Nucleus accumbens (tissue), 56 donors: ENCODE measurements at places on chromosomes 1 and 21.
A peak's percentile ranks its signal among the peaks of the same experiment; 100 is the strongest.

DNA sequence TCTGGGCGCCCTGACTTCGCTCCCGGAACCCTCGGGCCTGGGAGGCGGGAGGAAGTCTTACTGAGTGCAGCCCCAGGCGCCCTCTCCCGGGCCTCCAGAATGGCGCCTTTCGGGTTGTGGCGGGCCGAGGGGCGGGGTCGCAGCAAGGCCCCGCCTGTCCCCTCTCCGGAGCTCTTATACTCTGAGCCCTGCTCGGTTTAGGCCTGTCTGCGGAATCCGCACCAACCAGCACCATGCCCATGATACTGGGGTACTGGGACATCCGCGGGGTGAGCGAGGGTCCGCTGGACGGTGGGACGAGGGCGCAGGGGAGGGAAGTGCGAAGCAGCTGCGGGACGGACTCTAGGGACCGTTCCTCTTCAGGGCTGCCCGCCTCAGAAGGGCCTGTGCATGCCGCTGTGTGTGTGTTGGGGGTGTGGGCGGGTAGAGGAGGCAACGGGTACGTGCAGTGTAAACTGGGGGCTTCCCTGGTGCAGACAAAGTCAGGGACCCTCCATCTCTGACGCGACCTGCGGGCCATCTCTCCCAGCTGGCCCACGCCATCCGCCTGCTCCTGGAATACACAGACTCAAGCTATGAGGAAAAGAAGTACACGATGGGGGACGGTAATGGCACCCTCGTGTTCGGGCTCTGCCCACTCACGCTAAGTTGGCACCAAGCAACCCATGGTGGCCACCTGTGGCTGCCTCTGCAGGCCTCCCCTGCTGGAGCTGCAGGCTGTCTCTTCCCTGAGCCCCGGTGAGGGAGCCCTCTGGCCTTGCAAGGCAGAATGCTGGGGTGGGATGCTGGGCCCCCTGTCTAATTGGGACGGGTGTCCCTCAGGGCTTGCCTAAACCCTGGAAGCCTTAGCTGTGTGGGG lies at the start of gene GSTM1:
GSTM1 (plus strand) TSS at position 177 of the 859 bp plus-strand sequence; CDS start at position 234, 57 bp downstream.
- no peak for DNase-seq

GRCh38 chr1:159201642-159202041 lies 3.0 kb upstream of the ACKR1 start:
- no peak for DNase-seq

DNA sequence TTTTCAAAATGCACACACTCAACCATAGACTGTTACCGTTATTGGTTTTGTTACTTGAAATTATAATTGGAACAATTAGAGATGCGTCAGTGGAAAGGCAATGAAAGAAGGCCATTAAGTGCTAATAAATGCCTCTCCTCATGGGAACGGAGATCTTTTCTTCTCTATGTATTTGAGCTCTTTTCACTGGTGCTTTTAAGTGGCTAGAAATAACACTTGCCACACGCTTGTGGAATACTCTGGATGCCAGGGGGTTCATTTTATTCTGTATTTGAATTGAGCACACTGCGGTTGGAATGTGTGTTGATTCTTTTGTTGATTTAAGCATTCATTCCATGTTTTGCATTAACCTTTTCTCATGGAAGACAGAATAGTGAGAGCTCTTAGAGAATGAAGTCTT lies 68.4 kb downstream of the DNM3 start:
- DNase-seq: no peak

- no peak for DNase-seq
These were observed 1.1 kb downstream of the PBX1 start for GRCh38 chr1:164560121-164560541.

DNA sequence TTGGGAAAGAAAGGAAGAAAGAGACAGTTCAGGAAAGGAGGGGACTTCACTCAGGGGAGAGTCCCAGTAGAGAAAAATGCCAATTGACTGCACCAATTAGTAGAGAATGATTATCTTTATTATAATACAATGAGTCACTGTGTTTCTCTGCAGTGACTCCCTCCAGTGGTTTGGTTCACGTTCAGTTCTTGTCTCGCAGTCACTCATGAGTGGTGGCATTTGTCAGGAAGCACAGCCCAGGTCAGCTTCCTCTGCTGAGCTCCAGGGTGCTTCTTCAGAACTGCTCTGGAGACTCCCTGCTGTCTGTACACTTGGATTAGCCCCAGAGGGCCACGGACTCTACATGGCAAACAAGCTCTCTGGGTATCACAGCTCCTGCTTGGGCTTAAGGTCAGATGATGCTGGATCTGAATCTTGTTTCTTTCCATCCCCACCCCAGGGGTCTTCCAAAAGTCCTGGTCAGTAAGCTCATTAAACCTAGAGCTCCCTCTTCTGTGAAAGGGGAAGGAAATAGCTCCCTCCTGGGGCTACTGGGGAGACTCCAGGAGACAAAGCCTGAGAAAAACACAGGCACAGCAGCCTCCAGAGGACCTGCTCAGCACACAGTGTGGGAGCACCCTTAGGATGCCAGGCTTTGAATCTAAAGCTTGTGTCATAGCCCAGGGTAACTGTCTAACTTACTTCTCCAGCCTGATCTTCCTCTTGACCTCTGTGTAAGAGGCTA lies 619.0 kb downstream of the AJAP1 start:
- no peak for DNase-seq

DNA sequence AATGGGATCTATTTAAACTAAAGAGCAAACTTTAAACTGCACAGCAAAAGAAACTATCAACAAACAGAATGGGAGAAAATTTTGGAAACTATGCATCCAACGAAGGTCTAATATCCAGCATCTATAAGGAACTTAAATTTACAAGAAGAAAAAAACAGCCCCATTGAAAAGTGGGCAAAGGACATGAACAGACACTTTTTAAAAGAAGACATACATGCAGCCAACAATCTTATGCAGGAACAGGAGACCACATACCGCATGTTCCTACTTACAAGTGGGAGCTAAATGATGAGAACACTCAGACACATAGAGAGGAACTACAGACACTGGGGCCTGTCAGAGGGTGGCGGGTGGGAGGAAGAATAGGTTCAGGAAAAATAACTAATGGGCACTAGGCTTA lies 149.6 kb downstream of the RPS6KC1 start:
- no peak for DNase-seq

GRCh38 chr1:26349188-26349876 lies 4.6 kb downstream of the CRYBG2 start:
- DNase-seq: no peak

- DNase-seq: no peak
These were observed 49.6 kb downstream of the SLC9C2 start for GRCh38 chr1:173553312-173553711.

GRCh38 chr1:230917284-230918135 lies 49.2 kb upstream of the C1orf198 start:
- peak; percentile 38 for DNase-seq

- no peak for DNase-seq
These were observed 6.4 kb downstream of the XCL1 start for GRCh38 chr1:168582688-168583336.

DNA sequence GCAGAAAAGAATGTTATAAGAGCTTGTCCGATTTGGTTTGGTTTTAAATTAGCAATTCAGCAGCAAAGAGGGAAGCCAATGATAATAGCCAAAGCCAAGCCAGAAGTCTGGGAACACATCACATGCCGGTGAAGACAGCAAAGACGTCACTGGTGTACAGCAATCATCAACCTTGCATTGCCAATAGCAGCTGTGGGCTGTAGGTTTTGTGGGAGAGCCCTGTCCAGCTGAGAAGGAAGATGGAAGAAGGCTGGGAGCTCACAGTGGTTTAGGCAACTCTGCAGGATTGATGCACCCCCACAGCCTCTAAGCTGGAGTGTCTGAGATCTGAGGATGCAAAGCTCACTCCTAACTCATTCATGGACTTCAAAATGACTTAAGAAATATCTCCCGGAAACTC lies 338.7 kb downstream of the SIPA1L2 start:
- DNase-seq: no peak

GRCh38 chr21:36155603-36156338 lies 853 bp upstream of the DOP1B start:
- no peak for DNase-seq

GRCh38 chr1:84855168-84855567 lies 37.8 kb downstream of the LPAR3 start:
- DNase-seq: no peak

GRCh38 chr1:156389311-156389710 lies 20.3 kb downstream of the RHBG start:
- DNase-seq: peak; percentile 29

DNA sequence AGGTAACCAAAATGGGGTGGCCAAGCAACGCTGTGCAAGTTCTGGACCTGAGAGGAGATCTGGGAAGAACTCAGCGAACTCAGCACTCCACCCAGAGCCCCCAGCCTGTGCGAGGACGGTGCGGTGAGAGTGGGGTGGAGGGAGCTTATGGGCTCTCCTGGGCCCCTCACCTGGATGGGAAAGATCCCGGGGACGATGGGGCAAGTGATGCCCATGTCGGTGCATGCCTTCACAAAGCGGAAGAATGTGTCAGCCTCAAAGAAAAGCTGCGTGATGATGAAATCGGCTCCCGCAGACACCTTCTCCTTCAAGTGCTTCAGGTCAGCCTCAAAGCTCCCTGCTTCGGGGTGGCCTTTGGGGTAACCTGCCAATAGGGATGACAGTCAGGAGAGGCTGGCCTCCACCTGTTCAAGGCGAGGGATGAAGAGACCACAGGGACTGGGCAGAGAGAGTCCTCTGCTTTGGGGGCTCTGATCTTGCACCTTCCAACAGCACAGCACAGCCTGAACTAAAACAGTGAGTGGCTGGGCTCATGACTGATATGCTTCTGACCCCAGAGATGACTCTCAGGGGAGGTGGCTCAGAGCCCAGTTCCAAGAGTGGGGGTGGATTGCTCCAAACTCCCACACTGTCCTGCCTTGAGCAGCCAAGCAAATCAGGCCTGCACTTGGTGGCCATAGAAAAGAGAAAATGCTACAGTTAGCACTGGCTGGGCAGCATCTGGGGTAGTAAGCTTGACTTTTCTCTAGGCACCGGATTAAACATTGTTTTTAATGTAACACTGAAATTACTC lies 9.5 kb downstream of the MTHFR start:
- no peak for DNase-seq

- DNase-seq: no peak
These were observed 14.5 kb upstream of the MAP3K7CL start for GRCh38 chr21:29115899-29116298.

GRCh38 chr1:56836359-56836758 lies 17.2 kb upstream of the FYB2 start:
- no peak for DNase-seq

- DNase-seq: no peak
These were observed 90.0 kb downstream of the OBSCN start for GRCh38 chr1:228297822-228298221.

DNA sequence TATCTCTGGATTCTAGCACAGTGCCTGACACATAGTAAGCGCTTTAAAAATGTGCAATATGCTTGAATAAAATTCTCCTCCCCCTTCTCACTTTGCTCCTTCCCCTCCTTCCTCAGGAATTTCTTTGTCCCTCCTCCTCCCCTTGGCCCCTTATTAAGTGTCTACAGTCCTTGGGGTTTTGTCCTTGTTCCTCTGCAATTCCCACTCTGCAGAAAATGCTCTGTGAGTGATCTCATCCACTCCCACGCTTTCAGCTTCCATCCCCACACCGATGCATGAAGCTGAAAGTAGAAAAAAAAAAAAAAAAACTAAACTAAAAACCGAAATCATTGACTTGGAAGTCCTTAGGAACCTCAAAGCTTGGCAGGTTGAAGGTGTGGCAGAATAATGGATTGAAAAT lies 273.6 kb downstream of the RRAGC start:
- DNase-seq: no peak
